ENCODE measurements at places on chromosomes 12 and 14.

- DNase-seq: no peak
These were observed 74.9 kb downstream of the NTF3 start for GRCh38 chr12:5506821-5507231.

GRCh38 chr12:53131844-53132243, 28.6 kb downstream of the SOAT2 start:
- DNase-seq: no peak

DNA sequence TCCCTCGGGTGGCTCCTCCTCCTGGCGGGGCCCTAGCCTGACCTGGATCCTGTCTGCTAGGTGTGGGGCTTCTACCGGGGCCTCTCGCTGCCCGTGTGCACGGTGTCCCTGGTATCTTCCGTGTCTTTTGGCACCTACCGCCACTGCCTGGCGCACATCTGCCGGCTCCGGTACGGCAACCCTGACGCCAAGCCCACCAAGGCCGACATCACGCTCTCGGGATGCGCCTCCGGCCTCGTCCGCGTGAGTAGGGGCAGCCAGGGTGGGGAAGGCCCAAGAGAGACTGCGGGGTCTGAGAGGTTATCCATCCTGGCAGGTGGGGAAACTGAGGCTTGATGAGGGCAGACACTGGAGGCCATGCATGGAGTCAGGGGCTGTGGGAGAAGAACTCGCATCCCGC, 4.0 kb downstream of the SLC25A47 start:
- no peak for DNase-seq

DNA sequence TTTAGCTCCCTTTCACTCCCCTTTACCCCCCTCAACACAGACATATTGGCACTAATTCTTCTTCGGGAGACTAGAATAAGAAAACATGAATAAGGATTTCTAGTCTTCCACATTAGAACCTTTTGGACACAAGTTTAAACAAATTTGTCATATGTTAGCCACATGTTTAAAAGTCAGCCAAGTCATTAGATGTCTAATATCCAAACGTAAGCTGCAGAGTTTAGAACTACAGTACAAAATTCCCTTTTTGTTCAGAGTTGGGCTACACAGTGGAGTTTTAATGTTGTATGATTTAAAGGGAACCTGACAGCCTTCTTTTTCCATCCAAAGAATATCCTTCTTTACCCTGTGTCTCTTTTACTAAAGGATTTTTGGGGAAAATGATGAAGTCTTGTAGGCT, 79.8 kb downstream of the PDE6H start:
- no peak for DNase-seq

DNA sequence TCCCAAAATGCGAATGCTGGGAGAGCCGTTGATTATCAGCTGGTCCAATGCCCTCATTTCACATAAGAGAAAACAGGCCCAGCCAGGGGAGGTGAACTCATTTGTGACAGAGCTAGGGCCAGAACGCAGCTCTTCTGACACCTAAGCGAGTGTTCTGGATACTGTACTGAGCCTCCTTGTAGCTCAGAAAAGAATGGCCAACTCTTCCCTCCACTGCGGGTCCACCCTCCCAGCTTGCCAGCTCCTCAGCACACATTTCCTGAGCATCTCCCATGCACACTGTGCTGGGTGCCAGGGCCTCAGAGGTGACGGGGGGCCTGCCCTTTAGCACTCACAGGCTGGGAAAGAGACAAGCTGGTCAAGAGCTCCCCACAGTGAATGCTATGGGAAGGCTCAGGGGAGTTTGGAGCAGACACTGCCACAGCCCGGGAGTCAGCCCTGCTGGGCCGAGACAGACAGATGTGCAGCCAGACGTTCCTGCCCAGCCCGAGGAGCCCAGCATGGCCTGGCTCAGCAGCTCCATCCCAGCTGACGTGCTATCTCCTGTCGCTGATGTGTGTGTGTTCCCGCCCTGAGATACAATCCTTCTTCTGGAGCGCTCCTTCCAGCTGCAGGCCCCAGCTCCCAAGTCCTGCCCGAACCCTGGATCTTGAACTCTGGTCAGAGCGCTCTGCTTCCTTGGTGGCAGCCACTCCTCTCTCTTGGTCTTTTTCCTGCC, 3.5 kb downstream of the CMTM5 start:
- DNase-seq: no peak

- DNase-seq: no peak
These were observed 272.0 kb upstream of the E2F7 start for GRCh38 chr12:77337362-77337761.

DNA sequence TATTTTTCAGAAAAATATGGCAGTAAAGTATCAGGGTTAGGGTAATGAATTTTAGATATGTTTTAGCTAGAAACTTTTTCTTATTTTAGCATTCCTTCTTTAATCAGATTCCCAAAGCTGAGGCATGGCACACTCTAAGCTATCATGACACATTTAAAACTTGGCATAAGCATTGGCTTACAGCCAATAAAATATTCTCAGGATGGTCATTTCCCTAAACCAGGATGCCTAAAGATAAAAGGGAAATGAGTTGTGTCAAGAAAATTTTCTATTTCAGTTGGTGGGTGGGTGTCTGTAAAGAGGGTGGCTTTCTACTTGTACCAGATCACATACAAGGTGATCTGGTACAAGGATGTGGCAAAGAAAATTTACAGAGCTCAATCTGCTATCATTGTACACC, 47.8 kb downstream of the PEBP1 start:
- DNase-seq: no peak

DNA sequence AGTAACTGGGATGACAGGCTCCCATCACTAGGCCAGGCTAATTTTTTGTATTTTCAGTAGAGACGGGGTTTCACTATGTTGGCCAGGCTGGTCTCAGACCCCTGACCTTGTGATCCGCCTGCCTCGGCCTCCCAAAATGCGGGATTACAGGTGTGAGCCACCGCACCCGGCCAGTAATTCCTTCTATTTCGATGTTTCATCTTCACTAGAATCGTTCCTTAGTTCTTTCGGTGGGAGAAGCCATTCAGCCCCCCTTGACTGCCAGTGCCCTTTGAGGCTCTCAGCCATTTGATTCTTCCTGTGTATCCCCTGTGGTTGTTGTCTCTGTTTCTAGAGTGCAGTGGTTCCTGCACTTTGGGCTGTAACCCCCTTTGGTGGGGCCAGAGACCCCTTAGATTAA, 174.1 kb downstream of the ETV6 start:
- DNase-seq: no peak

- peak; percentile 98 for DNase-seq
These were observed 98.6 kb downstream of the SCARB1 start for GRCh38 chr12:124764870-124765580.

- DNase-seq: peak; percentile 99
These were observed 538 bp upstream of the GABARAPL1 start for GRCh38 chr12:10211940-10212738.

GRCh38 chr12:120903412-120904196, 554 bp downstream of the SPPL3 start:
- no peak for DNase-seq

GRCh38 chr12:56071648-56072047, 8.3 kb upstream of the ERBB3 start:
- DNase-seq: peak; percentile 27

DNA sequence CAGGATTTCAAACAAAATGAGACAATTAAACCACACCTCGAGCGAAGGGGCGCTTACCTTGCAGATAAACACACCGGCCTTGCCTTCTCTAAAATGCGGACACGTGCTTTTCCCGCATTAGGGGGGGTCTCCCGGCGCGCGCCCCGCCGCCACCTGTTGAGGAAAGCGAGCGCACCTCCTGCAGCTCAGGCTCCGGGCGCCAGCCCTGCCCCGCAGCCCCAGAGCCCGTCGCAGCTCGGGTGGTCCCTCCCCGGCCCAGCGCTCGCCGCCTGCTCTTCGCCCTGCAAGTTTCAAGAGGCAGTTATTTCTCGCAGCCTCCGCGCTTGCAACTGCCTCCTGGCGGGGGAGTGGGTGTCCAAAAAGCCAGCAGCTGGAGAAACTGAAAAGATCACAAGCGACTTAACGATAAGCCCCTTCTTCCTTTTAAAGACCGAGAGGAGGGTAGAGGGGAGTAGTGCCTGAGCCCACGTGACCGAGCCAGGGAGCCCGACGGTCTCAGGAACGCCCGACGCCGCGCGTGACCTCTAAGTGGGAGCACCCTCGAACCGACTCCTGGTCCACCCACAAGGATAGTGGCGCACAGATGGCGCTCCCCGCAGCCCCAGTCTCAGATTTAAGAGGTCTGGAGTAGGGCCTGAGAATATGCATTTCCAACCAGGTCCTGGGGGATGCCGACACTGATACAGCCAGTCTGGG, at the start of gene ESR2:
ESR2 (minus strand) TSS at position 396 of the 696 bp plus-strand sequence. CDS start 11,386 bp downstream, outside the sequence.
- peak; percentile 18 for DNase-seq

- DNase-seq: no peak
These were observed 454.0 kb upstream of the TBX3 start for GRCh38 chr12:115137812-115138521.

DNA sequence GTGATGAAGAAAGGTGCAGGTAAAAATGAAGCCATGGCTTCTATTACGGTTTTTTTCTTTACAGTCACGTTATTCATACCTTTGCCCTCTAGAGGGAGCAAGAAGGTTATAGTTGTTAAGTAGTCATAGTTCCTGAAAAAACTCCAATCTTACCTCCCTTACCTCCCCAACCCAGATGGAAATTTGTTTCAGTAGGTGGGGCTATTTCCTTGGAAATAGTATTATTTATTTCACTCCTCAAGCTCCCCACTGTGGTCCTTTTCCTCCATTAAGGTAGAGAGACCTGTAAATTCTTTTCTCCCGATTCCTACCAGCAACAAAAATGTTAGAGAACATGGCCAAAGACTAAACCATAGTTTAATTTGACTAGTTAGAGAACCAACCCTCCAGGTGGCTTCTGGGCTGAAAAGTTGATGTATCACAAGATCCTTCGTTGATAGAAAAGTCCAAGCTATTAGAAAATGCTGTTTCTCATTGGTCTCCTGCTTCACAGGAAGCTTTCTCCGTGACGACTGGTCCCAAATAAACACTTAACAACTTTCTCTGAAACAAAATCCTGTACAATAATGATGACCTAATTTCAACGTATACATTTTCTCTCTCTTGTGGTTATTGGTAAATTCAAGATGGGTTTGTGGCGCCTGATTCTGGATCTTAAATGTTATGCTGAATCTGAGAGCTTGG, 43.5 kb downstream of the TMX1 start:
- peak; percentile 91 for DNase-seq

DNA sequence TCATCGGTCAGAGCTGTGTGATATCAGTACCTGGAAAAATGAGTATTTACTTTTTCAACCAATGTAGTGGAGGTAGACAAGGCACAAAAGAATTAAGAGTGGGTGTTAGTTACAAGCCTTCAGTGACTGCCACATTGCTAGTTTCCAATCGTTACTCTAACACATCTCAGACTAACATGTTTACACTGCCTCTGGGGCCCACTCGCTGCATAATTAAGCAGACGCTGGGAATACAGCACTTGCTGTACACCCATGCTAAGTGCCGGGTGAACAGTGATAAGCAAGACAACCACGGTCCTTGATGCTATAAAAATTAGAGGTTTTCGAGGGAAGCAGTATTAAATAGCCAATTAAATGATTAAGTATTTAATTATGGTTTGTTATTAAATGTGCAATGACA, 1147.6 kb downstream of the AACS start:
- no peak for DNase-seq

DNA sequence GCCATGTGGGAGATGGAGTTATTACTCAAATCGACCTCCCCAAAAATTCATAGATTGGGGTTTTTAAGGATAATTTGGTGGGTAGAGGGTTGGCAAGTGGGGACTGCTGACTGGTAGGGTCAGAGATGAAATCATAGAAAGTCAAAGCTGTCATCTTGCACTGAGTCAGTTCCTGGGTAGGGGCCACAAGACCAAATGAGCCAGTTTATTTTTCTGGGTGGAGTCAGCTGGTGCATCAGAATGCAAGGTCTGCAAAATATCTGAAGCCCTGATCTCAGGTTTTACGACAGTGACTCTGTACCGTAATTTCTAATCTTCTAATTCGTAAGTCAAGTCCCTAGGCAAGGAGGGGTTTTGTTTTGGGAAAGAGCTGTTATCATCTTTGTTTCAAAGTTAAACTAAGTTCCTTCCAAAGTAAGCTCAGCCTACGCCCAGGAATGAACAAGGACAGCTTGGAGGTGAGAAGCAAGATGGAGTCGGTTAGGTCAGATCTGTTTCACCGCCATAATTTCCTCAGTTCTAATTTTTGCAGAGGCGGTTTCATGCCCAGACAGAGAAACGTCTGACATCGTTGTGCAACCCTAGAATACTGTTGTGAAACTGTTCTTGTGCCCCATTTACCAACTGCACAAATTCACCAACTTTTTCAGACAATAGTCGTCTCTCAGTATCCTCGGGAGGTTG, 104.5 kb upstream of the SFSWAP start:
- DNase-seq: no peak

DNA sequence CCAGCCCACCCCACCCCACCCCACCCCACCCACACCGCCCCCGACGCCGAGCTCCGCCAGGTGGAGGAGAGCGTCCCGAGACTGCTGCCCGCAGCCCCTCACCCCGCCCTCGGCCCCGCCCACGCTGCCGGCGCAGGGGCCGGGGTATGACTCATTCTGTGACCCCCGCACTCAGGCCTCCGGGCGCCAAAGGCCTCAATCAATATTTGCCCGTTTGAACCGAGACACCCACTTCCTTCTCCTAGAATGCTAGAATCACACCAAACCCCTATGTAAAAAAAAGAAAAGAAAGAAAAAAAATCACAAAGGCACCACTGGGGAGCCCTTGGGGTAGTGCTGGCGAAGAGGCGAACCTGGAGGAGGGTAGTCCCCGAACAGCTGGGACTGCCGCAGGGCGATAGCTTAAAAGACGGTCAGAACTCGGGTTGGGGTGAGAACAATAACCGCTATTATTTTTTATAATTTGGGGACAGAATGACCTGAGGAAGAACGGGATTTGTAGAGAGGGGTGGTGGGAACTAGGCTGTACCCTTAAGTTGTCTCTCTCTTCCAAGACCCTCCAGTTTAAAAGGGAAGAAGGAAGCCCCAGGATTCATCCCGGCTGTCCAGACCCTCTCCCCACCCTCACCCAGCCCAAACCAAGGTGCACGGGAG, 894 bp downstream of the KRT8 start:
- DNase-seq: peak; percentile 50

- peak; percentile 52 for DNase-seq
These were observed 19.0 kb downstream of the KCTD10 start for GRCh38 chr12:109458086-109458485.

- no peak for DNase-seq
These were observed 82.6 kb upstream of the GTF2A1 start for GRCh38 chr14:81303258-81303935.

DNA sequence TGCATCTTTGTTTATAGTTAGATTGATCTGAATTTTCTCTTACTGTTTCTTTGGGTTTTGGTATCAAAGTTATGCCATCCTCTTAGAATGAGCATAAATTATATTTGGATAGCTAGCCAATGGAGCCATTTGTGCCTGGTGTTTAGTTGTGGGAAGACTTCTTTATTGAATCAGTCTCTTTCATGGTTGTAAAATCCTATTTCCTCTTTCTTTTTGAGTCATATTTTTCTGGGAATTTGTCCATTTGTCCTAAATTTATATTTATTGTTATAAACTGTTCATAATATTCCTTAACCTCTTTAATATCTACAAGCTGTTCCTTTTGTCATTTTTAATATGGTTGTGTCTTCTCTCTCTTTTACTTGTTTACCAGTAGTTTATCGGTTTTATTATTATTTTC, 462.5 kb downstream of the AEBP2 start:
- DNase-seq: no peak

- no peak for DNase-seq
These were observed 134.1 kb downstream of the SLC41A2 start for GRCh38 chr12:104823985-104824461.
